ENCODE measurements at places on chromosomes 3 and 15.
A peak's percentile ranks its signal among the peaks of the same experiment; 100 is the strongest.

DNA sequence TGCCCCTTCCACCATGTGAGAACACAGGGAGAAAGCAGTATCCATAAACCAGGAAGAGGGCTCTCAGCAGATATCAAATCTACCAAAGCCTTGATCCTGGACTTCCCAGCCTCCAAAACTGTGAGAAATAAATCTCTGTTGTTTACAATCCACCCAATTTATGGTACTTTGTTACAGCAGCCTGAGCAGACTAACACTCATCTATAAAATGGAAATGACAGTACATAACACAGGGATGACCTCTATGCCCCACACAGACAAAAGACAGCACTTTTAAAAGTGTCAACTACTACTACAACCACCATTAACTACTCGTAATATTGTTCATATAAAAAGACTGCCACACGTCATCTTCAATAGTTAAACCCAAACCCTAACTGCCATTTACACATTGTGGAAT, 5.7 kb downstream of the RYK start:
- no peak for DNase-seq

DNA sequence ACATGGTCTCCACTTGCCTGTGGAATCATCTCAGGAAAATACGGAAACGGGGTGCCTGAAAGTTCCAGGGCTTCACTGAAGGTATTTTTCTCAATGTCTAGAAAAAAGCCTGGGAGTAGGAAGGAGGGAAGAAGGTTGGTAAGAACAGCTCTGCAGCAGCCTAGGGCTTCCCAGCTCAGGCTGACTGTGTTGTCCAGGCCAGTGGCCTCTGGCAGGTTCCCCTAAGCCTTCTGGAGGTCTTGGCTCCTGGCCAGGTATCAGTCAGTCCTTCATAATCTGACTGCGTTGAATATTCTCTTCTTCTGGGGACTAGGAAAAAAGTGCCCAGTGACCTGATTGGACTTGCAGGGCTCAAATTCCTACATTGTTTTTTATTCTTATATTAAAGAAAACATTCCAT, 38.6 kb downstream of the SSR3 start:
- DNase-seq = no peak

- DNase-seq = no peak
These were observed 560.7 kb upstream of the ROBO2 start for GRCh38 chr3:76479161-76479650.

GRCh38 chr3:133300102-133300501, 99.8 kb upstream of the BFSP2 start:
- no peak for DNase-seq

DNA sequence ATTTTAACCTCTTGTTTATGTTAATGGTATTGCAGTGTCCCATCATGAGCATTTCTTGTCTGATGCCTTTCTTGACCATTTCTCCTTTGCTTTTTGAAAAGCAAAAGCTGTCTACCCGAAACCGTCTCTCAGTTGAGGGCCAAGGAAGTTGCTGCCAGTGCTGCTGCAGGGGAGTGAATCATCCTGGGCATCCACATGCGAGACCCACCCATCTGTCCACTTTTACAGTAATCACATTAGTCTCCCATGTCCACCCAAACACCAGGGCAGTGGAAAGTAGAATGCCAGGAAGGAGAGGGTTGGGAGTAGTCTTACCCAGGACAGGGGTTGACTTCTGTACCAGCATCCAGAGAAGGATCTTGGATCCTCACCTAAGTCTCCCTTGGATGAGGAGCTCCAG, 48.6 kb upstream of the TEX264 start:
- DNase-seq = no peak

- no peak for DNase-seq
These were observed 34.5 kb downstream of the OSBPL10 start for GRCh38 chr3:31946484-31947081.

DNA sequence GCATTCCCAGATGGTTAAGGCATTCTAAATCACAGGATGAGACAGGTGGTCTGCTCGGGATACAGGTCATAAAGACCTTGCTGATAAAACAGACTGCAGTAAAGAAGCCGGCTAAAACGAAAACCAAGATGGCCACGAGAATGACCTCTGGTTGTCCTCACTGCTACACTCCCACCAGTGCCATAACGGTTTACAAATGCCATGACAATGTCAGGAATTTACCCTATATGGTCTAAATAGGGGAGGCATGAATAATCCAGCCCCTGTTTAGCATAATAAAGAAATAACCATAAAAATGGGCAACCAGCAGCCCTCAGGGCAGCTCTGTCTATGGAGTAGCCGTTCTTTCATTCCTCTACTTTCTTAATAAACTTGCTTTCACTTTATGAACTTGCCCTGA, 151.1 kb downstream of the ZNF385D start:
- DNase-seq = no peak

DNA sequence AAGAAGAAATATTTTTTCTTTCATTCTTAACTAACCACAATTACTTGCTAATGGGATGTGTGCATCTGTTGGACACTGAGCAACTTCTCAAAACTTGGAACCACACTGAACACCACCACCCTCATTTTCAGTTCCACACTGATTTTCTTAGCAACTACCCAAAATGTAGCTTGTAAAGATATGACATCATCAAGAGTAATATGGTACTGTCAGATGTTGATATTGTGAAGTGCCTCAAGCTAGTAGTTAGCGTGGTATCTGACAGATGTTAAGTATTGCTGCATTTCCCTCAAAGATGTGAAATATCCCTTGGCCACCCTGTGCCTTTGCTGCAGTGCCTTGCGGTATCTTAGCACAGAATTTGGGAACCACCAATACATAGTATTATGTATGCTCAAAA, 9.3 kb downstream of the RFTN1 start:
- no peak for DNase-seq

- DNase-seq = peak; percentile 87
These were observed at the start of gene TMEM158 for GRCh38 chr3:45226206-45226915. Gene TMEM158, minus strand, starts transcription at chr3:45226287. Its CDS starts 260 bp downstream, at chr3:45226027.

- no peak for DNase-seq
These were observed 70.6 kb downstream of the TM4SF4 start for GRCh38 chr3:149545049-149545448.

- no peak for DNase-seq
These were observed 16.2 kb downstream of the CCDC33 start for GRCh38 chr15:74252291-74252690.

DNA sequence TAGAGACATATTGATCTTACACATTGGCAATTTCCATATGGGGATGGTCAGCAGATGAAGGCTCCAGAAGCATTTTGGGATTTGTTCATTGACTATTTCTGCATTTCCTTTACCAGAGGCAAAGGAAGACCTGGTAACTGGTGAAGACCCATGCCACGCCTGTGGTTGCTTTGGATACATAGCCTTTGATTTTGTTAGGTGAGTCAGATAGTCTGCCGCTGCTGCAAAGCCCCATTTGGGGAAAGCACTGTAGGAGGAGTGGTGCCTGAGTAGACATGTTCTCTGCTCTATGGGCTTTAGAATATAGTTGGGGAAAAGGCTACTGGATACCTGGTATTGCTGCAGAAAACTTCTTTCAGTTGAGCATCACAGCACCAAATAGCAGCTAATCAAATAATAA, 56.8 kb downstream of the TFG start:
- no peak for DNase-seq

- no peak for DNase-seq
These were observed 165.3 kb downstream of the AKAP13 start for GRCh38 chr15:85545752-85546151.

GRCh38 chr3:131361464-131362421, 19.8 kb upstream of the NUDT16 start:
- peak; percentile 91 for DNase-seq

DNA sequence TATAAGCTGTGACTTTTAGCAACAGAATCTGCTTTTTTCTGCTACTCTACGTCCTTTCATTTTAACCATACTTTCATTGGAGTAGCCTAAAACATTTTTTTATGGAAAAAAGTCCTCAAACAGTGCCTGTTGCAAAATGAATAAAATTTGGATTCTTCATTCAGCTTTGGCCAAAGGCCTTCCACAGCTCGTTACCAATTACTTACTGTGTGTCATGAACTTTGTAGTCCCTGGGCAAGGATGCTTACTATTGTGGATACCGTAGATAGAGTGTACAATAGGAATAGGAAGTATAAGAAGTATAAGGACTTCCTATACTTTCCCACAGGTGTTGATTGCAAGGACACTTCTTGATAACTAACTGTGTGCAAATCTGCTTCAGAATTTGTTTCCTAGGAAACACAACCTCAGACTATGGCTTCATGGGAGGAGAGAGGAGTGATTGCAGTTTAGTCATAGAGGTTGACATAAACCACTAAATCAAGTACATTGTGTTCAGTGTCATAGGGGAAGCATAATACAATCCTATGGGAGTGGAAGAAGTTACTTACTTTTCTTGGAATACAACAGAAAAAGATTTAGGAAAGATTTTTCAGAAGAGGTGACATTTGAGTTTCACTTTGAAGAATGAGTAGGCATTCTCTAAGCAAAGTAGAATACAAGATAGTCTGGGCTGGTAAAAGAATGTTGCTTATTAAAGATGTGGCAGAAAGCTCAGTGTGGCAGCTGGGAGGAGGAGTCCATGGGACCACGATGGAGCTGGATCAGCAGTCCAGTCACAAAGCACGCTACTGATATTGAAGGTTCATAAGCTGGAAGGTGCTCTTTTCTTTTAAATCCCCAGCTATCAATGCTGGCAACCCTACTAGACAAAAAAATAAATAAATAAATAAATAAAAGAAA, 309.7 kb upstream of the TPRG1 start:
- no peak for DNase-seq

DNA sequence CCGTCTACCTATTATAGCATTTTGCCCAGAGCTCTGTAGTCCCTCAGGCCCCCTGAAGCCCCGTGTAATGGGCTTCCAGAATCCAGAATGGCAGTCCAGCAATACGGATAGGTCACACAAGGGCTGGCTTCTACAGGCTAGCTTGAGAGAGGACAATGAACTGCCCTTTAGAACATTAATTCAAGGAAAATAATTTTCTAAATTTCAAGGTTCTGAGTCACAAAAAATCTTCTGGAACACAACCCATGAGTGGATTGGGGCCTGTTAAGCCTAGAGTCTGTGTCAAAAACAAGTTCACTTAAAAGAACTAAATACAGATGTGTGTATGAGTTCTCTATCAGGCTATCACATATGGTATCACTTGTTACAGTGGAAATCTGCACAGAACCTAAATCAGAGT, 28.8 kb downstream of the DCP1A start:
- no peak for DNase-seq

GRCh38 chr3:37067577-37067976, 74.3 kb downstream of the MLH1 start:
- no peak for DNase-seq

- DNase-seq = peak; percentile 73
These were observed 33.4 kb downstream of the APBA2 start for GRCh38 chr15:28919201-28919635.

GRCh38 chr3:151426341-151426657, 34.6 kb downstream of the IGSF10 start:
- DNase-seq = no peak

- DNase-seq = no peak
These were observed 230.2 kb upstream of the ARRDC4 start for GRCh38 chr15:97730315-97730714.

- DNase-seq = no peak
These were observed 215.1 kb upstream of the MLF1 start for GRCh38 chr3:158355623-158356588.

DNA sequence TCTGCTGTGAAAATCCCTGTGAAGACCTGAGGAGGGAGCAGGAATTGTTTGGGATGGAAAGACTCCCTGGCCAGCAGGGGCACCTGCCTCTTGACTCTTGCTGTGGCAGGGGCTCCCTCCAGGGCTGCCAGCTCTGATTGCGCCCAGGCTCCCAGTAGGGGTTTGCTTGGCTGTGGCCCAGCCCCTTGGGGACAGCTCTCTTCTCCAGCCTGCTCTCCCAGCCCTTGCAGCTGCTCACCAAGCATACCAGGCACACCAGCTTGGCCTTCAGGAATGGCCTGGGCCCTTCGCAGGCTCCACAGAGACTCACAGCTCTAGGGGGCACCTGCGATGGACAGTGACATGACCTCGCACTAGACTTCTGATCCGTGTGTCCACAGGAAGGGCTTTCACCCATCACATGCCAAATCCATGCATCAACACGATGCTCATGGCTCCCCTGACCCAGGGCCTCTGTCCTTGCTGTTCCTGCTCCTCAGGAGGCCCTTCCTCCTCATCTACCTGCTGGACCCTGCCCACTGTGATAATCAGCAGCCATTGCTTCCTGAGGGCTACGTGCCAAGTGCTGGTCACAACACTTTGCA, 61.8 kb downstream of the SCN5A start:
- peak; percentile 30 for DNase-seq

DNA sequence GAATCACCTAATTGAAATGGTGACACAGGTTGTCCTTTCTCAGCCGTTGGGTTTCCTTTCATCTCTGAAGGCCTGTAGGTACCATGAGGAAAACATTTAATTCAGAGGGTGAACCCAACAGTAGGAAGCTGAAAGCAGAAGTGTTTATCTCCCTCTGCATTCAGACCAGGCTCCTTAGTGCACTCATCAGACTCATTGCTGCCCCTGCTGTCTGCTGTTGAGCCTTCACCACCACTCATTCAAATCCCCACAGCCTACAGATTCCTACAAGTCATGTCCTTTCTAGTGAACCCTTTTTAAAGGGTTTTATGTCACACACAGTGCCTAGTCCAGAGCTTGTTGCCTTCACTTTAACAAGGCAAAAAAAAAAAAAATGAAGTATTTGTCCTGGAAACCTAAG, 13.4 kb downstream of the WDR48 start:
- no peak for DNase-seq

- no peak for DNase-seq
These were observed 5.7 kb downstream of the NUTM1 start for GRCh38 chr15:34348735-34349300.

DNA sequence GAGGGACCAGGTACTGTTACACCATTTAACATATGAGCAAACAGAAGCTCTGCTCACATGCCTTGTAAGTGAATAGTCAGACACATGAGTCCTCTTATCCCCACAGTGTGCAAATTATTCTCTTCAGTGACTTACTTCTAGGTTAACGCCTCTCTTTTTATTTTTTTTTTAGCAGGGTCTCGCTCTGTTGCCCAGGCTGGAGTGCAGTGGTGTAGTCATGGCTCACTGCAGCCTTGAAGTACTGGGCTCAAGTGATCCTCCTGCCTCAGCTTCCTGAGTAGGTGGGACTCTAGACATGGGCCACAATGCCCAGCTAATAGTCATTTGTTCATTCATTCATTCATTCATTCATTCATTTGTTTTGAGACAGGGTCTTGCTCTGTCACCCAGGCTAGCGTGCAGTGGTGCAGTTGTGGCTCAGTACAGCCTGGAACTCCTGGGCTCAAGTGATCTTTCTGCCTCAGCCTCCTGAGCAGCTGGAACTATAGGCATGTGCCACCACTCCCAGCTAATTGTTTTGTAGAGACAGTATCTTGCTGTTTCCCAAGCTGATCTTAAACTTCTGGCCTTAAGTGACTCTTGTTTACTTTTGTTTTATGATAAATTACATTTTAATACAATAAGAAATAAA, 94.7 kb downstream of the LRRC28 start:
- DNase-seq = no peak

GRCh38 chr3:49724586-49724985, 835 bp upstream of the GMPPB start:
- no peak for DNase-seq

DNA sequence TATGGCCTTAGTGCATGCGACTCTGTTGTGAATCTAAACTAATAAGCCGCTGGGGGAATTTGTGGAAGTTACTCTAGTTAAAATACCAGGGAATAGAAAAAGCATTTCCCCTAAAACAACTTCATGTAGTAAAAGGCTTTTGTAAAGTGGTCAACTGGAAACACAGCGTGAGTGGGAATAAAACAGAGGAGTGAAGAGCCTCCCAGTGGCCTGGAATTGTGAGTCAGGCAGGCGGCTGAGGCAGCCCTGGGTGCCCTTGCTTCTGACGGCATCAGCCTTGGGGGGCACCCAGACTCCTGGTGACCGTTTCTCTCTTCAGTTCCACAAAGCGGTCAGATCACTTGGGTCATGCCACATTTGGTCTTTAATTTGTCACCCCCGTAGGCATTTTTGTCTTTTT, 108.4 kb downstream of the GHSR start:
- no peak for DNase-seq

All from aorta (tissue), 5 donors.